ENCODE measurements at places on chromosomes 3 and 15.

DNA sequence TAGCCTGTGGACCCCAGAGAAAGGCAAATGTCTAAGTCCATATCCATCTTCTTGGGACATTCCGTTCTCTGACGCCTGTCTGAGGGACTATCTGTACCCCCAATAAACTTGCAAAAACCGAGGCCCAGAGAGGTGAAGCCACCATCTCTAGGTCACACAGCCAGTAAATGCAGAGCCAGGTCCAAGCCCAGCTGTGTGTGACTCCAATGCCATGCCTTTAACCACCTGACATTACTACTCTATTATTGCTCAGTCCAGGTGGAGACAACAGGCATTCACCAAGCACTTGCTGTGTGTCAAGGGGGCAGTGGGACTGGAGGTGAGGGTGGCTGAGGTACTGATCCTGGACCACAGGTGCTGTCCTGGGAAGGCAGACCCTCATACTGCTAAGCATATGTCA is 25.4 kb downstream of the CYP8B1 start:
- no peak for DNase-seq

DNA sequence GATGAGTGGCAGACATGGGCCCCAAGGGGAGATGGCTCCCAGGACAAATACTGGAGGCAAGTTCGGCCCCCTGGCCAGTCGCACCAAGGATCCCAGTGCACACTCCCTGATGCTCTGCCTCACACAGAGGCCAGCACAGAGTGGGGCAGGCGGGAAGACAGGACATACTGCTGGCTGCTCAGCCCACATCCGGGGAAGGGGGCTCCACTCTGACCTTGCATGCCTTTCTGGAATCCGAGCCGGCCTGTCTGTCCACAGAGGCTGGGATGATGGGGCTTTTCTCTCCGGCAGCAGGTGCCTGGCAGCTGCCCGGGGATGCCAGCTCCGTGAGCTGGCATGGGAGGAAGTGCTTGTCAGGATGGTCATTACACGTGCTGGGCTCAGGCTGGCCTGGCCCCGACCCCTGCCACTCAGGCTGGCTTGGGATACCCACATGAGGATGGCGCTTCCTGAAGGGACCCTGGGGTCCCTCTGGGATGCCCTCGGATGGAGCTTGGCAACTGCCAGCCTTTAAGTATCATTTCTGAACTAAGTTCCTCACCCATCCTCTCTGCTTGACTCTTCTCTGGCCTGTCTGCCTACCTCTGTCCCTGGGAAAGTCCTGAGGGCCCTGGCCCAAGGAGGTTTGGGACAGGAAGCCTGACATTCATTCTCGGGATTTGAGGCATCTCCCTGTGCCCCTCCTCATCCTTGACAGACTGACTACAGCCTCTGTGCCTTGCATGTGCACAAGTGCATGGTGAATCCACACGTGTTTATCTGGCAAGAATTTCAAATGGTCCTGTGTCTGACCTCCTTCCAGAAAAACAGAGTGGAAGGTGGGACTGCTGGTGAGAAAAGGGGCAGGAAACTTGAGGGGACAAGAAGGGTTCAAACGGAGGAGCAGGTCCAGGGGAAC is 46.5 kb downstream of the EXOG start:
- no peak for DNase-seq

- no peak for DNase-seq
Observed at GRCh38 chr3:125185805-125186204, 26.7 kb downstream of the SLC12A8 start.

DNA sequence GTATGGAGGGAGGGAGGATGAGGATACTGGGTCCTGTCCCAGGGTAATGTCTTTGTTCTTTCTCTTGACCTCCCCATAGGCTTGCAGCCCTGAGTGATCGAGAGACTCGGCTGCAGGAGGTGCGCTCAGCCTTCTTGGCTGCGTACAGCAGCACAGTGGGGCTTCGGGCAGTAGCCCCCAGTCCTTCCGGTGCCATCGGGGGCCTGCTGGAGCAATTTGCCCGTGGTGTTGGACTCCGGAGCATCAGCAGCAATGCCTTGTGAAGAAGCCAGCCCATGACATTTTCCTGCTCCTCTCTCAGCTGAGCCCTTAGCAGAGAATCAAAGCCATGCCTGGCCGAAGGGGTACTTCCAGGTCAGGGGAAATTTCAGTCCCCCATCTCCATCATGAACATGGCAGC is 1.9 kb upstream of the CPNE9 start:
- no peak for DNase-seq

DNA sequence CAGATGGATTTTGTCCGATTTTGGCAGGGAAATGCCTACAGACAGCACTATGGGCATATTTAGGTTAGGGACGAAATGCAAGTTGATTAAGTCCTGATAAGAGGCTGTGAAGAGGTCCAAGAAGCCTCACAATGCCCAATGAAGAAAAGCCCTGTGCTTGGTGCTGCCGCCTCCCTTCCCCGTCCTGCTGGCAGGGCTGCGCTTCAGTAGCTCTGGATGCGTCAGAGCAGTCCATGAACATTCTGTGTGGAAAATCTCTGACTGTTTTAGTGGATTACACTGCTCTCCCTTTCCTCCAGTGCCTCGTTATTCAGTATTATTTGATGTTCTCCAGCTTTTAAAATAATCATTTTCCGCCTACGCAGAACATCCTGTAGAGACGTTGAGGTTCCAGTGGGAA is 39.6 kb downstream of the MLH1 start:
- no peak for DNase-seq

DNA sequence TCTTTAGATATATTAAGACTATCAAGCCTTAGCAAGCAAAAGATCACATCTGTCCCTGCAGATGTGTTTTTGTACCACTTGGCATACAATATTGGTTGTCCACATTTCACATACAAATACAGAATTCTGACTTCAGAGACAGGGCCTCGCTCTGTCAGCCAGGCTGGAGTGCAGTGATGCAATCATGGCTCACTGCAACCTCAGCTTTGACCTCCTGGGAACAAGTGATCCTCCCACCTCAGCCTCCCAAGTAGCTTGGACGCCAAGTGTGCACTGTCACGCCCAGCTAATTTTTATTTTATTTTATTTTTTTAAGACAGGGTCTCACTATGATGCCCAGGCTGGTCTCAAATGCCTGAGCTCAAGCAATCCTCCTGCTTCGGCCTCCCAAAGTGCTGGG is 53.0 kb upstream of the ACTL6A start:
- no peak for DNase-seq

DNA sequence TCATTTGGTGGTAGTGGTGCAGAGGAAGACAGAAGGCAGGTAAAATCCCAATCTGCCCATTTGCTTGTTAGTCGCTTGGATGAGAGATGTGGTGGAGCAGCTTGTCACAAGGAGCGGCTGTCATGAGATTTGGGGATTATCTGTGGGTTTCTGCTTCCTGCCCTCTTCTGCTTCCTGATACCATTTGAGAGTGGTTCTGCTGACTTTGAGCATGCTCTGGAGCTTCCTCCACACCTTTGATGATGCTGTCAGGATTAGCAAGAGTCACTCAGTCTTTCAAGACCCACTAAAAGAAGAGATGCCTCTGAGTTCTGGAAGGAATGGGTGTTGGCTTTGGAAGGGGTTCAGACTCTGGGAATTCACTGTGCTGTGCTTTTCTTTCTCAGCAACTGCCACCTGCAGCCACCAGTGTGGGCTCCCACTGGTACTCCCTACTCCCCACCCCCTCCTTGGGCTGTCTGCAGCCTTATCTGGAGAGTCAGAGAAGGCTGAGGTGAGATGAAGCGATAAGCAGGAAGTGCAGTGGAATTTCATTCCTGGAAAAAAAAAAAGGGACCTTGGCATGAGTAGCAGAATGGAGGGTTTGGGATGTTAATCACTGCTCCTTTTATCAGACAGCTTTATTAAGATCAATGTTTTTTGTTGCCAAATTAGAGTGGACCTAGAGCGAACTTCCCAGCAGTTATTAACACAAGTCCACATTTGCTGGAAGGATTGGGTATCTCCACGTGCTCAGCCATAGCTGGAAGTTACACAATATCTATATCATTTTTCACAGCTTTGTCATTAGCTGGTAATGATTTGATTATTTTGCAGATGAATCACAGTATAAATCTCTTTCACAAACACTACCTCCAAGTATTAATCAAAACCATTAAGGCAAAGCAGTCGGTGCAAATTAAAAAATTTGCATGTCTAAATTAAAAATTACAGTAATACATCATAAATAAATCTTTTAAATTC is 233.0 kb upstream of the SATB1 start:
- no peak for DNase-seq

DNA sequence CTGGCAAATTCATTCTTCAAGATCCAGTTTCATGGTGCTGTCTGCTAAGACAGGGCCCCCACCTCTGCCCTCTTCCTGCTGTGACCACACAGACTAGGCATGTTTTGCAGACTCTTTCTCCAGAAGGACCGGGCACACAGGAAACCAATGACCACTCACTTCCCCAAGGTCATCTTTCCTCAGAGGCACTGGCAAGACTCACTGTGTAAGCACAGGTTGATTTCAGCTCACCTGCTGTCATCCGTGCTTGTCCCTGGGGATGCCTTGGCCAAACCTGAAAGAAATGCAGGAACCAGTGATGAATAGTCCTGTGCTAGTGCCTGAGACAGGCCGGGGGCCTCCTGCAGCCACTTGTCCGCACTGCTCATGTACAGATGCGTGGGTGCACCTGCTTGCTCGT is 33.5 kb downstream of the ALS2CL start:
- DNase-seq, result no peak

DNA sequence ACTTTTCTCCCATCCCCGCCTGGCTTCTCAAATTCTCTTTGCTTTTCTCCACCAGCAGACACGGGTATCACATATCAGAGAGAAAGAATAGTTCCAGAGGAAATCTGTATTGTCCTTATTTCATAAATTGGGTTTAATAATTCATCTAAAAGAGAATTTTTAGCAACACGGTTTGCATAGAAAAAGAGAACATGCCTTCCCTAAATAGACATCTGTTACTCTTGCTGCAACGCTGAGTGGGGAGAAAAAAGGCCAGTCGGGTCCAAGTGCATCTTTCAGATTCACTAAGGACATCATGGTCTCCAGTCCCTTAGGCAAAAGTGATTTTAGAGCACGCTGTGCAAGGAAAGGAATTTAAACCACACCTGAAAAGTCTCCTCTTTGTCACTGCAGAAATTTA is 201.3 kb downstream of the ABHD5 start:
- DNase-seq, result no peak

DNA sequence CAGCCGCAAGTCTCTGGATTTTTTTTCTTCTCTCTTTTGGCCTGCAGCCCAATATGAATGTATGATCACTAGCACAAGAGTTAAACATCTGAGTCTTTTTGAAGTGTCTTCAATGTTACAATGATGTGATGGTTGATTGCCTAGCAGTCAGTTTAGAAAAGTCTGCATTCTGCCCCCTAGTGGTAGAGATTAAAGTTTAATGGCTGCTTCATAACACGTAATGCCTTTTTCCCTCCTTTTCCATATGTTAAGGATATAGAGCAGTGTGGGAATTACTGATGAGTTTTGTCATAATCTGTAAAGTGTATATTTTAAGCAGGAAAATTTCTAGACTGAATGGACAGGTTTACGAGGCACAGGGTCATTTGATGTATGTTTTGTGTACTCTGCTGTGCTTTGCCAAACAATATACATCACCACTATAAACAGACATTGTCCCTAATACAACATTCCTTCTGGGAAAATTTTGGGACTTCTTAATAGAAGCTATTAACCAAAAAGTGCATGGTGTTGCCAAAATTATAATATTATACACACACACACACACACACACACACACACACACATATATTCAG is 1038.5 kb upstream of the NR2F2 start:
- peak; percentile 15 for DNase-seq

GRCh38 chr3:172100482-172100881 is 61.1 kb downstream of the FNDC3B start:
- no peak for DNase-seq

DNA sequence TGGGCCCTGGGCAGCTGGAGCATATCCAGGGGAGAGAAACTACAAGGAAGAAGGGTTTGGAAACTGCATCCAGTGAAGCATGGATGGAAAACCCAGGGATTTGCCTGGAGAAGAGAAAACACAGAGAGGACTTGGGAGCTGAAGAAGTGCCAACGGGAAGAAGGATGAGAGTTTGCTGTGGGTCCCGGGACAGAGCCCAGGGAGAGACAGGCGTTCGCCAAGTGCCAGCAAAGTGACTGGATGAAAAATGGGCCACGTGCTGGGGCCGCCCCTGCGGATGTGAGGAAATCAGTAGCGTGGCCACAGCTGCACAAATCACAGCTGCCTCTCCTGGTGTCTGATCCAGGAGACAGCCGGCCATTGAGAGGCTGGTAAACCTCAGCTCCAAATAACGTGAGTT is 70.4 kb downstream of the HES1 start:
- no peak for DNase-seq

DNA sequence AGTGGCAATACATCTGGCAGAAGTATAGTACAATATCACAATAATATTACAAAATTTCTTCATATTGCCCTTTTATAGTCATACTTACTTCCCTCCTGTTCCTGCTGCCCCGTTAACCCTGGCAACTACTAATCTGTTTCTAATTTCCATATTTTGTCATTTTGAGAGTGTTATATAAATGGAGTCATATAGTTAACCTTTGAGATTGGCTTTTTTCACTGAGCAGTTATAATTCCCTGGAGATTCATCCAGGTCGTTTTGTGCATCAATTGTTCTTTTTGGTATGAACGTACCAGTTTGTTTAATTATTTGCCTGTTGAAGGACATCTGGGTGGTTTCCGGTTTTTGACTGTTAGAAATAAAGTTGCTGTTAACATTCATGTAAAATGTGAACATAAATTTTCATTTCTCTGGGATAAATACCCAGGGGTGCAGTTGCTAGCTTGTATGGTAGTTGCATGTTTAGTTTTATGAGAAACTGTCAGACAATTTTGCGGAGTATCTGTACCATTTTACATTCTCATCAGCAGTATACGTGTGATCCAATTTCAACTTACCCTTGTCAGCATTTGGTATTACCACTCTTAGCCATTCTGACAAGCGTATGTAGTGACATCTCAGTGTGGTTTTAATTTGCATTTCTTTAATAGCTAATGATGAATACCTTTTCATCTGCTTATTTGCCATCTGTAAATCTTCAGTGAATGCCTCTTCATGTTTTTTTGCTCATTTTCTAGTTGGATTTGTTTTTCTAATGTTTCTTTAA is 32.2 kb upstream of the IL20RB start:
- no peak for DNase-seq

DNA sequence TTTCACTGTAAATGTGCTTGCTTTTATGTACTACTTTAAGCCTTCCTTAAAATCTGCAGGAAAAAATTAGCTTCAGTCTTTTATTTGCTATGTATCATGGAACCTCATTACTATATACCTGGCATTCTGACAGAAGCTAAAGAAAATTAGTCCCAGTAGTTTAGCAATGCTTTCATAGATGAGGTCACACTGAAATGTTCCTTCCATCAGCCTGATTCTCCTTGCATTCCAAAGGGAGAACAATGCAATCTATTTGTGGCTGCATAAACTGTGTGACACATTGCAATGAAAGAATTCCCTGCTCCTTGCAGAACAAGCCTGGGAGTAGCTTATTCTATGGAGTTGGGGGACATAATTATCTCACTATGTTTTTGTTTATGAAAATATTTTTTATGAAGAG is 691.5 kb upstream of the ARPP21 start:
- no peak for DNase-seq

- DNase-seq, result no peak
Observed at GRCh38 chr3:128681369-128681829, 30.8 kb upstream of the RPN1 start.

Measured in CD4-positive, alpha-beta T cell treated with Interleukin-1 beta for 1 hour (primary cell).